Iris pigment epithelial cell (primary cell): ENCODE measurements at places on chromosomes 7 and 10.

GRCh38 chr10:119303886-119304285, 96.5 kb downstream of the GRK5 start:
- no peak for DNase-seq

DNA sequence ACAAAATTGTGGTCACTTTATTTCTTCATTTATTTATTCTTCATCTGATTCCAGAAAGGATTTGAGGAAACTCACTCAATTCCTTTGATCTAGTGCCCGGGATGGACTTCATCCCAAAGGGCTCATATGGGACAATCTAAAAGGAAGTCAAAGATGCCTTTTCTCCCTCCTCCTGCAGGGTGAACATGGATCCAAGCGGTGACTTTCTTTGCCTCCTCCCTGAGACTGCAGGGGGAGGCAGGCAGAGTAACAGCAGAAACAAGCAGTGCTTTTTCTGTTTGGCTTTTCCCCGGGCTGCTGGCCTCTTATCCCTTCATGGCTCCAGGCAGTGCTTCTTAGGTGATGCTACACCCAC, 10.0 kb upstream of the DNMBP start:
- DNase-seq = no peak

- DNase-seq = no peak
These were observed 12.5 kb downstream of the ZNF365 start for GRCh38 chr10:62386356-62387320.

DNA sequence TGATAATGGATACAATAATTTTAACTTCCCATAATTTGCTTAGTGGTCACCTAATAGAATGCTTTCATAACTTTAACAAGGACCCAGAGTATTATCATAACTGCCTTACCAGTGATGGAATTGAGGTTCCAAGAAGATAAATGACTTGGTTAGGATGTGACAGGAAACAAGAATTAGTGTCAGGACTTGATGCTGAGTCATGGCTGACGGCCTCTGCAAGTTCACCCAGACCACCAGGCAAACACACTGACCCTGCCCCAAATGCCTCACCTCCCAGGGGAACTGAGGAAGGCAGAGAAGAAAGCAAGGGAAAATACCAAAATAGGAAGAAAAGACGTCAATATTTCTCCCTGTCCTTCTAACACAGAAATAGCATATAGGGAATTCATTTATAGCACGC, 636.3 kb downstream of the PARD3 start:
- no peak for DNase-seq

GRCh38 chr10:93436591-93437085, 45.5 kb downstream of the MYOF start:
- peak; percentile 97 for DNase-seq

- DNase-seq = no peak
These were observed 943.8 kb downstream of the TYW1 start for GRCh38 chr7:67940400-67940799.

GRCh38 chr7:85022064-85022697, 164.7 kb downstream of the SEMA3D start:
- no peak for DNase-seq

GRCh38 chr7:47318395-47319182, 263.3 kb downstream of the TNS3 start:
- no peak for DNase-seq

GRCh38 chr7:149773446-149774236, at the start of gene ZNF467:
Gene ZNF467 (minus strand): TSS chr7:149773588. CDS start chr7:149771032, 2,556 bp downstream.
- peak; percentile 11 for DNase-seq

DNA sequence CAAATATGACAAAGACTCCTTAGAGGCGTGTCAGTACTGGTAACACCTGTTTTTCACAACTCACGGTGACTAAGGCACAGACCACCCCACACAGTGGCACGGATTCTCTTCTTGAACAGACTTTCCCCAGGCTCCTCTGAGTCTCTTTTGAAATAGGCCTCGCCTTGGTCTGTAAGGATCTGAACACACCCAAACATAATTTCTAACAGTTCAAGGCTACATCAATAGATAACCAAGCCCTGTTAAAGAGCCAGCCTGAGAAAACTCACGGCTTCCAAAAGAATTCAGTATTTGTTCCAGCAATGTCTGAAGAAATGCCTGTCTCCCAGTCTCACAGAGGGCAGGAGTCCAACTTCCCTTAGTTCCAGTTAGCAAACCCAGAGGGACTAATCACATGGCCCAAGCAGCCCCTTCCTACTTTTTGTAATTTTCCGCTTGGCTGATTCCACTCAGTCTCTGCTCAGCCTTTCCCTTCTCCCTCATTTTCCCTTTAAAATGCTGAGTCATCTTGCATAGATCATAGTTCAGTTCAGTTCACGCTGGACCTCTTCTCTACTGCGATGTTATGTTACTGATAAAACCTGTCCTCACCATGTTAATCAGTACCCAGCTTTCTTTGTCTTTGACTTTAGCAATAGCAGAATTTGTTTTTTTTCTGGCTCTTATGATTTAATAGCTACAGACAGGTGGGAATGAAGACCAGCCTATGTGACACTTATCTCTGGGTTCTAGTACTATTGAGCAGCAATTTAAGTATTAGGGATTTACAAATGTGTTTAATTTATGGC, 22.6 kb upstream of the AKR1C3 start:
- peak; percentile 79 for DNase-seq

DNA sequence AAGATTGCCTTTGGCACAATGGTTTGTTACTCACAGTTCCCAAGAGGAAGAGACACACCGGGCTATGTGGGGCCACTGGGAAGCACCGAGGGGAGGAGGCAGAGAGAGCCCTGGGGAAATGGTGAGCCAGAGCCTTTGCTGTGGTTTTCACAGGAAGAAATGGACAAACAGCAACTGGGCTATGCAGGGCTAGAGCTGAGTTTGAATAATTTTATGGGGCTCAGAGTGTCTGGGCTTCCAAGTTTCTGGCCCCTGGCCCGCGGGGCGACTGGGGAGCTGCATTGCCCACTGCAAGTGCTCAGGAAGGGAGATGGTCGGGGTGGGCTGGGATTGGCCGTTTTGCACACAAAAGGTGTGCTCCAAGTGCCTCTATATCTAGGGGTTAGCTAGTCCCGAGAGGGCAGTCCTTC, 92.6 kb downstream of the CHST15 start:
- no peak for DNase-seq

DNA sequence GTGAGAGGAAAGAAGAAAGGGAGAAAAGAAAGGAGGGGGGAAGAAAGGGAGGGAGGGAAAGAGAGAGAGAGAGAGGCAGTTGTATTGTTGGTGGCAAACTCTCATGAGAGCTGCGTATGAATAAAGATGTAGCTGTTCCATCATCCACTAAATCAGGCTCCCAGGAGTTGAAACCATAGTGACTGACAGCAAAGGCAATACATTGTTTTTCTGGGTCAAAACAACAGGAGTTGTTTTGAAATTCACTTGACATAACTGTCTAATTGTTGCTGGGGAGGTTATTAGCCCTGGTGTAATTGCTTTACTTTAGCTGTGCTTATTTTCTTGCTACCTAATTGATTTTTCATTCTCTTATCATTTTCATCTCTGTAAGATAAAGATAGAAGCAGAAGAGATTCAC, 173.4 kb downstream of the NPSR1 start:
- DNase-seq = no peak

- DNase-seq = no peak
These were observed 95.1 kb downstream of the USP6NL start for GRCh38 chr10:11516431-11516746.

- peak; percentile 50 for DNase-seq
These were observed 1.1 kb downstream of the BAZ1B start for GRCh38 chr7:73520673-73521635.

GRCh38 chr10:1396297-1396635, 340.1 kb downstream of the WDR37 start:
- no peak for DNase-seq

- no peak for DNase-seq
These were observed 29.6 kb downstream of the DMBT1 start for GRCh38 chr10:122590153-122590552.

GRCh38 chr10:76401006-76401405, 969.6 kb downstream of the LRMDA start:
- DNase-seq = no peak

GRCh38 chr10:118546479-118546878, 49.0 kb downstream of the PRLHR start:
- no peak for DNase-seq

GRCh38 chr7:150959739-150960734, 18.1 kb downstream of the KCNH2 start:
- DNase-seq = no peak

GRCh38 chr10:7374795-7375194, 36.0 kb downstream of the SFMBT2 start:
- DNase-seq = no peak

DNA sequence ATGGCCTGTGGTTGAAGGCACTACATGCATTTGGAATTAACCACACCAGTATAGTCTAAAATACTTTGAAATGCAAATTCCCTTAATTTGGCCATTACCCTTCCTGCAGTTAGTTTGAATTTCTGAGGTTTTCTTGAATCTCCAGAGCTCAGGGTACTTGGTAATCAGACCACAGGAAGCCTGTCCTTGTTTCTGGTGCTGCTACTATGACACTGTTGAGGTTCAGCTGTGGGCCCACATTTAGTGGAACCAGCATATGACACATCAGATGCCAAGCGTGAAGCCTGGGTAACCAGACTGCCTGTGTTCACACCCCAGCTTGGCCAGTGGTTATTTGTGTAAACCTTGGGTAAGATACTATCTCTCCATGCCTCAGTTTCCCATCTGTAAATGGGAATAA, 124.3 kb downstream of the SNX10 start:
- DNase-seq = no peak
